Stimulated activated CD8-positive, alpha-beta memory T cell treated with anti-CD3 and anti-CD28 coated beads, Interleukin-7, amount 100 ng/mL, for 48 hours (primary cell): ENCODE measurements at places on chromosomes 2 and 18.
A peak's percentile ranks its signal among the peaks of the same experiment; 100 is the strongest.

DNA sequence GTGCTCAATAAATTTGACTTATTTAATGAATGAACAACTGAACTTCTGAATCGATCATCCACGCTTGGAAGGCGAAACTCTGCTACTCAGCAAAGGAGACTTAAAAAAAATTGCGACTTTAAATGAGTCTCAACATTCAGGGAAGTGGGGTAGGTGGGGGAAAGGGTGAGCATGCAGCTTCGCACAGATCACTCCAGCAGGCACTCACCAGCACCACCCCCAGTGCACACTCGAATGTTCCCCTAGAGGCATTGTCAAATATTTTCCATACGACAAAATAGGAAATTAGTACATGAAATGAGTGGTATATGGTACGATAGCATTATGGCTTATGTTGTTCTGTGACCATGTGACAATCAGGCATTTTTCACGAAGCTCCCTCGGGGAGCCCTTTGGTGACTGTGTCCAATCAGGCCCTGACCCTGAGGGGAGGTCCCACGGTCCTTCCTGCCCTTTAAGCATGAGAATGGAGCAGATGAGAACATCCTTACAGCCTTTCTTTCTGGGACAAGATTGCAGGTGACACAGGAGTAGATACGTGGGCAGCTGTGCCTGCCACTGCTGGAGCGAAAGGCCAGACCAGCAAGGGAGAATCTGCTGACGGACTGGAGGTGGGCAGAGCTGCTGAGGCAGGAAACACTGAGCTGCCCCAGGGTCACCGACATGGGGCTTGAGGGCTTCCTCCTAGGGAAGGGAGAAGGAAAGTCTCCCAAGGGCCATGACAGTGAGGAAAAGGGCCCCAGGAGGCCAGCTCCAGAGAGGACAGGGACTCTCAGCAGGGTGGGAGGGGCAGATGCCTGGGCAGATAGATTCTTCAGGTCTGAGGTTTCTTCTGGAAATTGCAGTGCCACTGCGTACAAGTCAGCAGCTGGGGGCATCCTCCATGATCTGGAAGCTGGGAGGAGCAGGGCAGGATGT lies 101.3 kb upstream of the ID2 start:
- DNase-seq = no peak

DNA sequence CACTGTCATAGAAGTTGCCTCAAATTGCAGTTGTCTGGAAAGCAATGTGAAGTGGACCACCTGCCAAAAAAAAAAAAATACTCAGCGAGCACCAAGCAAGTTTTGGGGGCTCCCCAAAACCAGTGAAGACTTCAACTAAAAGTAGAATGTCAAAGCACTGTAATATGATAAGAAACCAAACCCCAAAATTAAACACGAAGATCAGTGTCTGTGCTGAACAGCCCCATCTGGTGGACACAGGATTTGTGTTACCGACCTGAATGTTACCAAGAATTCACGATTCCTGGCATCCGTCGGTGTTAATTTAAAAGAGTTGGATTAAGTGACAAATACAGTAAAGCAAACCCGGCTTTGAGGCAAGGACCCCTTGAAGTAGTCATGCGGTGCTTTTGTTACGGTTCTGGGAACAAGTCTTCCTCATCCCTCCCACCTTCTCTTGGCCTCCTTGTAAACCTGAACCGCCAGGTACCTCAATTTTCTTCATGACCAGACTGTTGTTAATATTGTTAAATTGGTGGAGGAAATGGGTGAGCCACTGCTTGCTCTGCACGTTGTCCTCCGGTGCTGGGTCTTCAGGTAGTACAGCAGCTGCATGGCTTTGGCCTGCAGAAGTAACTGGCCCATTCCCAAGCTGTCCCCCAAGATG lies 31.3 kb upstream of the SSB start:
- peak; percentile 13 for DNase-seq

- no peak for DNase-seq
Measured at GRCh38 chr2:199527071-199527470, 69.3 kb upstream of the SATB2 start.

DNA sequence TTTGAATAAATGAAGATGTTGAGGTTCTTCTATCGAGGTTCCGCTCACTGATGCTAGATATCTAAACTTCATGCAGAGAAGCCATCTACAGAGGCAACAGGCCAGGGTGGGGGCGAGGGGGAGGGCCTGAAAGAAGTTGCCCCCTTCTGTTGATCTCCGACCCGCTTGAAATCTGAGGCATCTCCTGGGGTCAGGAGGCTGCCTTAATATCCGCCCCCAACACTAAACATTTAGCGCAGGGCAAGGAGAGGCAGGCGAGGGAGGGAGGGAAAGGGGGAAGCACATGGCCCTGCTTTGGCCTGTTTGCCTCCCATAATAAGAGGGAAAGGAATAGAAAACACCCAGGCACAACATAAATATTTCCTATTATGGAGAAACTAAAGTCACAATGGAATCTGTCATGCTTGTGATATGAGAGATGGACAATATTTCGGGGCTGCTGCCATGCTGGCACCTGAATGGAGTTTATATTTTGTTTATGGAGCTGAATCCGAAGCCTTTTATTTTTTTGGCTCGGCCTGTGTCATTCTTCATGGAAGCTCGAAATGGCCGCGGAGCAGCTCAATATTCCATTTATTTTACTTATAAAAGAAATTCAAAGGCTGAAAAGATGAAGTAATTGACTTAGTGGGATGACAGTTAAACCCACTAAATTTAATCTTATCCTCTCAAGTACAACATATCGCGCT lies 221.1 kb downstream of the INSIG2 start:
- DNase-seq = no peak

- DNase-seq = no peak
Measured at GRCh38 chr2:110860630-110861029, 128.3 kb downstream of the ACOXL start.

GRCh38 chr2:75632813-75633212 lies 13.8 kb upstream of the MRPL19 start:
- no peak for DNase-seq

DNA sequence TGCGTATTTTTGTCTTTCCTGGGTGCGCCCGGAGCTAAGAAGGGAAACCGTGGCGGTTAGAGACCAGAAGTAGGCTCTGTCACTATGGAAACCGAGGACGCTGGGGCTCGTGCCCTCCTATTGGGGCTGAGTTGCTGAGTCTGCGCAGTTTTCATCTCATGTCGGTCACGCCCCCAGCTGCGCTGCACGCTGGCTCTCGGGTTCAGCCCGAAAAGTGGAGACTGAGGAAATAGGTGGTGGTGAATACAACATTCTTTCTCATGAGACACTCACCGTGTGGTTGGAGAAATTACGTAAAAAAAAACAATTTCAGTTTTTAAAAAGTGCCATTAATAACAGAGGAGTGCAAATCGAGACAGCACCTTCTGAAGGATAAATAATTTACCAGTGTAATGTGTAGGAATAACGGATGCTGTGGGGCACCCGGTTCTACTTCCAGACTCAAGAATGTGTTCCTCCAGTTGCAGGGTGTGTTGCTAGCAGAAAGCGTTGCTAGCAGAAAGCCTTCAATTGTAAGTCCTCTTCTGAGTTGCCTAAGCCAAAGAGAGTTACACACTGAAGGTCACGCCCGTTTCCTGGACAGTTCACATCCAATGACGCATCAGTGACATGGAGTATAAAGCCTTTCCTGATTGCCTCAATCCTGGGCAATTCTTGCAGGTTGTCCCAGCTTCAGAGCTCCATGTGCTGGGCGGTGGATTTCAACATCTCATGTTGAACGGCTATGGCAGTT lies 20.4 kb upstream of the CXXC1 start:
- peak; percentile 88 for DNase-seq

GRCh38 chr18:24346254-24346653 lies 51.4 kb downstream of the OSBPL1A start:
- DNase-seq = no peak

DNA sequence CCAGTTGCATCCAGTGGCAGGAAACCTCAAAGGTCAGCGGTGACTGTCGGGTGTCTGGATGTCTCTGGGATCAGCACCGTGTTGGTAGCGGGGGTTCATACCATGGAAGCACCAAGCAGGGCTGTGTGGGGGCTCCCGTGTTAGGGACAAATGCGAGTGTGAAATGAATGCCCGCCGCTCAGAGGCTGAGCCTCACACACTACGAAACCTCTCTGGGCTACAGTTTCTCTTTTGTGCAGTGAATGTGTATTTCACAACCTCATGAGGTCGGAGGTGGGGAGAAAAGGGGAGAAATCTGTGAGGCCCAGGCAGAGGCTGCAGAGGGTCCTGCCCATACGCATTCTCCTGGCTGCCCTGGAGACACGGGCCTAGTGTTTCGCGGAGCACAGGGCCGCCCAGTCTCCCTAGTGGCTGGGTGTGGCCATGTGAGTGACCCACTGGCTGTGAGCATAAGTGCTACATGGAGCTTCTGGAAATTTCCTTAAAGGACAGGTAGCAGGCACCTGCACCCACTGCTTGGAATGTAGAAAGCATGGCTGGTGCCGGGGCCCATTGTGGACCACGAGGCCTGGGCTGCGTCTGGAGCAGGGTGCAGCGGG lies 138.0 kb upstream of the GLI2 start:
- no peak for DNase-seq

- no peak for DNase-seq
Measured at GRCh38 chr18:27711382-27711781, 465.5 kb downstream of the CDH2 start.

DNA sequence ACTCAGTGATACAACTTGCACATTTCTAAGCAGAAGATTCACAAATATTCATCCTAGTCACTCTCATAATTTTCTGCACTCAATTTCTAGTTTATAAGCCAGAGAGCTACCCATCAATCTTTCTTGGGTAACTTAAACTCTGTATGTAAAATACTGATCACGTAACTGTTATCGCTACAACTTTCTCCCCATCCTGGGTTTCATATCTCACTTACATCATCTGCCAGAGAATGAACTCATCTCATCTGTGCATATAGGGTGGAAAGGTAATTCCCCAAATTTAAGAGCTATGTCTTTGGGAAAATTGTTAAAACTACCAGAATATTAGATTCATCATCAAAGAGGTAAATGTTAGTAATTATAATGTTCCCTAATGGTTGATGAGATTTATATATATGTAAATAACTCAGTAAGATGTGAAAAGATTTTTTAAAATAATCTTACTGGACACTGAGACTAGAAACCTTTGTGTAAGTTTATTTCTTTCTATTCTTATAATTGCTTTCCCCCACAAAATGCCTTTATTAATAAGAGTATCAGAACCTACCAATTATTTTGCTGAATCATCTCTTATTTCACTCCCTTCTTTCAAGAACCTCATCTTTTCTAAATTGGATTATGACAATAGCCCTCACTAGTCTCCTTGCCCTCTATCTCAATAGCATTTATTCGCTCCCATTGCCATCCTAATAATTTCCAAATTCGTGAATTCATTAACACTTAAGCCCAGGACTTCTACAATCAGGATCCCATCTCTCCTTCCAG lies 729.0 kb downstream of the EPHA4 start:
- DNase-seq = no peak
